ENCODE measurements at places on chromosomes 7 and 10. TPM values are rescaled to one million over a fixed set of nuclear protein-coding genes. Genes with fewer than 3 reads are reported as not detected.

DNA sequence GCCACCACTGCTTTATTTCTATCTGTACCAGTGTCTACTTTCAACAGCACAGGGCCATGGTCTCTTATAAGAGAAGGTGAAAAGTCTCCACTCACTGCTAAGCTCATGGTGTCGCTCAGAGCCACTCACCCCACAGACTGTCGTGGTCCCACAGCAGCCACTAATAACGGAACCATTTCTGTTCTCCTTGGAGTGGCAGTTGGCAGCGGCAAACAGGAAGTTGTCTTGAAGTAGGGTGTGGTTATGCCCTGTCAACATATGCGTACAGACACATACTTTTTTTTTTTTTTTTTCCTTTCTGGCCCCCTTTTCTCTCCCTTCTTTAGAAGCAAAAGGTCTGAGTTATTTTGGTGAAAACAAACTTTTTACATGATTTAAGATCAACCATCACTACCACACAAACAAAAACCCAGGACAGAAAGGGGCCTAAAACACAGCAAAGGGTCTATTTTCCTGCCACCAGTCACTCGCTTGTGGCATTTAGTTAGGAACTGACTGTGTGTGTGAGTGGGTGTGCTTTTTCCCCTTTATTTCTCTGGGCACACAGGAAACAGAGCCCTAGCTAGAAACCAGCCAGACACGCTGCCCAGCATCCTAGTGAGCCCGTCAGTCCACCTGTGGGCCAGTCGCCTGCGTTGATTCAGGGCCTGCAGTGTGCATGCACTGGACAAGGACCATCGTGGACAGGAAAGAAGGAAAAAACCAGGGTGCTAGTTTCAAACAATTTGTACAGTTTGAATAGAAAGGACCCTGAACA lies 96.7 kb upstream of the EFCAB10 start:
- no peak for DNase-seq

GRCh38 chr10:85741626-85742300 lies 624.8 kb downstream of the GRID1 start:
- DNase-seq, result no peak

DNA sequence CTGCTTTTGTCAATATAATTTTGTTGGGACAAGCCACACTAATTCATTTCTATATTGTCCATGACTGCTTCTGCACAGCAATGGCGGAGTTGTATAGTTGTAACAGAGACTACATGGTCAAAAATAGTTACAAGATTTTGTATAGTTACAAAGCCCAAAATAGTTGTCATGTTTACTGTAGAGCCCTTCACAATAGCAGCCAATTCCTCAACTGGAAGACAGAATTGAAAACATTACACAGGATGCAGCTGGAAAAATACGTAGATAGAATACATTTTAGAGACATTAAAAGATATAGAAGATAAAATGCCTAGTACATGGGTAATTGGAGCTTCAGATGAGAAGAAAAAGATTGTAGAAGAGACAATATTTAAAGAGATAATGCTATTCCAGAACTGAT lies 156.4 kb upstream of the FEZF1 start:
- DNase-seq, result no peak

DNA sequence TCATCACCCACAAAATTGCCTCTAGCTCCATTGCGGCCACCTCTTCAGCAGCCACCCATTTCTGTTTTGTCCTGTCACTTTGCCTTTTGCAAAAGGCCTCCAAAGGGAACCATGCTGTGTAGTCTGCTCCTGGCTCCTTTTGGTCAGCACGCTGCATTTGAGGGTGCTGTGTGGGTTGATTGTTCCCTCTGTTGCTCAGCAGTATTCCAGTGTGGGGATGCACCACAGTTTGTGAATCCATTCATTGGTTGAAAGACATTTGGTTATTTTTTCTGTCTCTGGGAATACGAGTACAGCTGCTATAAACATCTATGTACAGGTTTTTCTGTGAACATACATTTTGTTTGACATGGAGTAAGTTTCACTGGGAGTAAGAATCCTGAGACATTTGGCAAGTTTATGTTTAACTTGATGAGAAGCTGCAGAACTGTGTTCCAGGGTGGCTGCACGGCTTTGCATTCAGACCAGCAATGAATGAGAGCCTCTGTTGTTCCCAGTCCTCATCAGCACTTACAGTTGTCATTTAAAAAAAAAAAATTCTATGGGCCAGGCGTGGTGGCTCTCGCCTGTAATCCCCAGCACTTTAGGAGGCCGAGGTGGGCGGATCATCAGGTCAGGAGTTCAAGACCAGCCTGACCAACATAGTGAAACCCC lies 82.3 kb downstream of the UBE3C start:
- DNase-seq, result no peak

GRCh38 chr7:82778021-82778420 lies 334.4 kb upstream of the CACNA2D1 start:
- no peak for DNase-seq

DNA sequence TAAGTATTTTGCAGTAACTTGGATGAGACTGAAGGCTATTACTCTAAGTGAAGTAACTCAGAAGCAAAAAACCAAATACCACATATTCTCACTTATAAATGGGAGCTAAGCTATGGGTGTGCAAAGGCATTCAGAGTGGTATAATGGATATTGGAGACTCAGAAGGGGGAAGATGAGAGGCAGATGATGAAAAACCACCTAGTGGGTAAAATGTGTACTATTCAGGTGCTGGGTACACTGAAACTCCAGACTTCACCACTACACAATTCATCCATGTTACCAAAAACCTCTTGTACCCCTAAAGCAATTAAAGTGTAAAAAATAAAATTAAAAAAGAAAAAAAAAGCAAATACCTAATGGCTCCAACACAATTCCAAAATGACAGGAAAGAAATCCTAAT lies 351.7 kb downstream of the NXPH1 start:
- no peak for DNase-seq

DNA sequence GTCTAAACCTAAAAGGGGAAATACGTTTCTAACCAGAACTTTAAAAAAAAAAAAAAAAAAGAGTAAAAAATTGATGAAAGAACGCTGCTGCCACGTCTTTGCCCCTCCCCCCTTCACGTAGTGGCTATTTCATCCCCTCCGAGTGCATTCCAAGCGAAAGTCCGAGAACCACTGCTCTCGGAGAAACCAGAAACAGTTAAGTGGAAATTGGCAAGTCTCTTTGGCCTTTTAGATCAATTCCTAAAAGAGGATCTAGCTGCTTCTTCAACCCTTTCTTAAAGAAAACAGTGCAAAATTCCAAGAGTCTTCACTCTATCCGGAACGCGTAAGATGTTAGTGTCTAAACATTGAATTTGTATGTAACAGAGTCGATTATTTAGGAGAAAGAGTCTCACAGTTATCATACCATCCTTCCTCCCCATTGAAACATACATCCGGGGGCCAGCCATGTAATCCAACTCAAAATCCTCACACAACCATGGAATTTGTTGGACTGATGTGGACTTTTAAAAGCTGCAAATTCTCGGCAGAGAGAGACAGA lies 1.1 kb downstream of the P4HA1 start:
- DNase-seq, result no peak

DNA sequence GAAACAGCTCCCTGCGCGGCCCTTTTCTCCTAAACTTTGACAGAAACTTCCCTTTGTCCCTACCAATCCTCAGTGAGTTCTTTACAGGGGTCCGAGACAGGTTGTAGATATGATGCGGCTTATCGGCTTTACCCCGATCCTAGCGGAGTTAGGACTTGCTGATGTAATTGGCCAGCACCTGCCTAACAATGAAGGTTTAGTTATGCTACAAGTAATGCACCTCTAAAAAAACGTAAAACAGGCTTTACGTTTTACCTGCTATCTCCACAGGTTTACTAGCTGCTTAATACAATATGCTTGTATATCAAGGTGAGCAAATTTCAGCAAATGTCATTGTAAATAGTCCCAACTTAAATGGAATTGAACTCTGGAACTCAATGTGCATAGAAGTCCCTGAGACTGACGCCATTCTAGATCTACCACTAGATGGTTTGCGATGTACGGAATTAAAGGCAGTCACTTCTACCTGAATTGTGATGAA lies 697 bp upstream of the SNX13 start:
- no peak for DNase-seq

- DNase-seq, result peak; percentile 1
These were observed 366.1 kb upstream of the ANKRD30A start for GRCh38 chr10:36759141-36759805.

Gene SPDYE6
- not detected for total RNA-seq

Gene DGKI
- total RNA-seq, result 3.5 TPM

Gene BAMBI
- total RNA-seq, result 34.6 TPM

Gene ZNF789
- 5.2 TPM for total RNA-seq

Gene DNAJC12
- 3.0 TPM for total RNA-seq

Gene TACC2
- 25.2 TPM for total RNA-seq
